ENCODE measurements at places on chromosomes 2 and 18.

DNA sequence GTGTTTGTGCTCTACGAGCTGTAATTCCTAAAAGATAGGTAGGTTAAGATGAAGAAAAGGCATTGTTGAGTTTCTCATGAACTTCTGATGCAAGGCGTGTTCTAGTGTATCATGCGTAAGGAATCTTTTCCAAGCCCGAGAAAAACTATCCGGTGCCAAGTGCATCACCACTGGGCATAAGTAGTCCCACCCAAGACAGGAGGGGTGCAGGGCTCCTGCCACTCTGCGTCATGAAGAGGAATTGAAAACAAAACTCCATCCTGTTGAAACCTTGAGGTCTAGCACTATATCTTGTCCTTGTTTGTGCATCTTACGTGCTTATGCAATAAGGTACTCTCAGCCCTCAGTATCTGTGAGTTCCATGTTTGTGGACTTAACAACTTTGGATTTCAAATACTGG is 45.7 kb downstream of the RAB31 start:
- peak; percentile 29 for DNase-seq

DNA sequence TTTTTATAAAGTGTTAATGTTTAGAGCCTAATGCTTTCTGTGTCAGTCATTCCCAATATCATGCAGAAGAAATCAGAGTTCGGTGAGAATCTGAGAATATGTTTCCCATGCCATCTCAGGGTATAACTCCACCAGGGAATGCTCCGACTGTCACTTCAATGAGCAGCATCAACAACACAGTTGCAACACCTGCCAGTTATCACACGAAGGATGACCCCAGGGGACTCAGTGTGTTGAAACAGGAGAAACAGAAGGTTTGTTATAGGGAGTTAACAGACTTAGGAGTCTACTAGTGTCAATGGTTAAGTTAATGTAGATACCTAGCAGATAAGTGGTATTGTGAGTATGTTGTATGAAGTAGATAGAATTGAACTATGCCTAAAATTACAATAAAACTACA is 31.0 kb downstream of the VAPA start:
- DNase-seq, result no peak

GRCh38 chr2:29950481-29950880 is 29.1 kb upstream of the ALK start:
- DNase-seq, result peak; percentile 45

- DNase-seq, result no peak
These were observed 139.6 kb downstream of the CABLES1 start for GRCh38 chr18:23274638-23275482.

- DNase-seq, result no peak
These were observed 23.8 kb downstream of the SOWAHC start for GRCh38 chr2:109637749-109638570.

- no peak for DNase-seq
These were observed 12.2 kb downstream of the ICOS start for GRCh38 chr2:203948733-203949132.

- DNase-seq, result peak; percentile 98
These were observed 33.4 kb upstream of the KLHL29 start for GRCh38 chr2:23351388-23352141.

DNA sequence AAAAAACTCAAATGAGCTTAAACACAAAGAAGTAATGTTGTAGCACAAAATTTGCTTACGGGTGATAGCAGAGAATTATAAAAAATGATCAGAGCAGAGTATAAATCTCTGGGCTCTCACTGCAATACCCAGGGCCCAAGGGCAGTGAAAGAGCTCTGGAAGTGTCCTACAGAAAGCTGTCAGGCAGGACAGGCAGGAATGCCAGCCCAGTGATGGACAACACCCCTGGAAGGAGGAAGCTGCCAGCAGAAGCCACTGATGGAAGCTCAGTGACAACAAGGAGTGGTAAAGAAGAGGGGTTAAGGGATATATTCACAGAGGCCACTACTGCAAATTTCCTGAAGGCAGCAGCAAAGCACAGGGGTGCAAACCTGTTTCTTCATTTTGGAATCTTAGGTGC is 214.9 kb downstream of the L3MBTL4 start:
- DNase-seq, result peak; percentile 60

DNA sequence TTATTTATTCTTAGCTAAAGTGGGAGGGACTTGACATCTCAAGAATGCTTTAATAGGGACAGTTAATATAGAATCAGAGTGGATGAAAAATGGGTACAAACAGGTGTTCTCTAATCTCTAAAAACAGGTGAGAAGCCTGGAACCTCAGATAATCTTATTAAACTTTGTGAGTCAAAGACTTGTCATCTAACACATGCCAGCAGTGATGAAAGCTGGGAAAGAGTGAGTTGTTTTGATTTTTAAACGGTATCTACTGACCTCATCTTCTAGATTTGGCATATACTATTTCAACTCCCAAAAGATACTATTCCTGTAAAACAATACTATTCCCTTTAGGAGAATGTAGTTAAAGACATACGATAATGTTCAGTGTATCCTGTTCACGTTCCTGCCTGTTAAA is 103.4 kb downstream of the CCDC141 start:
- DNase-seq, result no peak

DNA sequence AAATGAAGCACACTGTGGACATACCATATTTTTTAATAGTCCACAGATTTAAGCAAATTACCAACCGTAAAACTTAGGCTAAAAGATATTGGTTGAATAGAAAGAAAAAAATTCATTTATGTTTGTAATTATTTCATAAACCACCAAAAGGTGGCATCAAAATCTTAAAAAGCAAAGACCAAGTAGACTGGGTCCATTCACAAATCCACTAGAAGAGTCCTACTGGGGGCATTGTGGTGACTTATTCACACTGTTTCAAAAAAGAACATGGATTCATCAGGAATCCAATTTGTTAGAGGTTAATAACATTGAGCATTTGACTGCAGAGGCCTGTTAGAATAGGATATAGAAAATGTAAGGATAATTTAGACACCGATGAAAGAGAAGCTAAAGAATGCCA is 194.9 kb upstream of the KYNU start:
- DNase-seq, result no peak

- no peak for DNase-seq
These were observed 2.4 kb downstream of the OSBPL1A start for GRCh38 chr18:24395049-24395795.

Data from islet precursor cell (in vitro differentiated cells).